Left cardiac atrium (tissue), 4 donors: ENCODE measurements at places on chromosomes 4 and X. TPM values are rescaled to one million over a fixed set of nuclear protein-coding genes. Genes with fewer than 3 reads are reported as not detected.

ARHGAP4 gene
- total RNA-seq = 19.3 TPM

NUP62CL gene
- 0.29 TPM for total RNA-seq

COQ2 gene
- total RNA-seq = 15.7 TPM

ATP7A gene
- 8.6 TPM for total RNA-seq

XAGE3 gene
- total RNA-seq = not detected

SAGE1 gene
- not detected for total RNA-seq

RAB41 gene
- total RNA-seq = not detected
